ENCODE measurements at places on chromosomes 3 and 15.
A peak's percentile ranks its signal among the peaks of the same experiment; 100 is the strongest.

GRCh38 chr3:33848624-33849347 lies 50.4 kb downstream of the PDCD6IP start:
- DNase-seq: no peak

GRCh38 chr3:146161663-146162002 lies 649 bp upstream of the PLOD2 start:
- peak; percentile 53 for DNase-seq

DNA sequence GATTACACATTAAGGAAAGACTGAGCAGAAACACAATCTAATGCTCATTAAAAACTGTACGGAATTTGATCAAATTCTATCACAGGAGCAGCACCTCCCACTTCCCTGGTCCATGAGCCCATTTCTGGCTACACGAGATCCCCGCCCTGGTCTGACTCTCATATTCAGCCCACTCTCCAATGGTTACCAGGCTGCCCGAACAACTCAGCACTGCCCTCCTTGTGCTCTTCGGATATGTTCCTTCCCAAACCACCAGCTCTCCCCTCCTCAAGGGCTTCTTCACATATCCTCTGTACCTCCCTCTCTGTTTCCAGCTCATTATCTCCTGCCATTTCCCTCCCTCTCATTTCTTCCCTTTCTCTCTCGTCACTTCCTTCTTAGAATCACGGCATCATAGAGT lies 180.5 kb downstream of the RSL24D1 start:
- DNase-seq: no peak

DNA sequence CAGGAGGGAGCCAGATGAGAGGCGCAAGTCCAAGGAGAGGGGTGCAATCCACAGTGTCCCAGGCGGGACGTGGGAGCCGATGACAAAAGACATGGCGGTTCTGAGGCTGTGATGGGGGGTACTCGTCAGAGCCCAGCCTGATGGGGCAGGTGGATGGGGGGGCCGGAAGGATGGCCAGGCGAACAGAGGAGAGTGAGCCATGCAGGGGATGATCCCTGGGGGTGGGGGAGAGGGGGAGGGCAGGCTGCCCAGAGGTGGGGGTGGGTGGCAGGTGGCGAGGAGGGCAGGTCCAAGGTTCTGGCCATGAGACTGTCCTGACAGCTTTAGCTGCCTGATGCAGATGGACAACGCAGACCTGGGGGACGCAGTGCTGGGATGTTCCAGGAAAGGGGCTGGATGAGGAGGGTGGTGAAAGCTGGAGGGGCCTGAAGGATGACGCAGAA lies 8.9 kb upstream of the CSPG4 start:
- no peak for DNase-seq

DNA sequence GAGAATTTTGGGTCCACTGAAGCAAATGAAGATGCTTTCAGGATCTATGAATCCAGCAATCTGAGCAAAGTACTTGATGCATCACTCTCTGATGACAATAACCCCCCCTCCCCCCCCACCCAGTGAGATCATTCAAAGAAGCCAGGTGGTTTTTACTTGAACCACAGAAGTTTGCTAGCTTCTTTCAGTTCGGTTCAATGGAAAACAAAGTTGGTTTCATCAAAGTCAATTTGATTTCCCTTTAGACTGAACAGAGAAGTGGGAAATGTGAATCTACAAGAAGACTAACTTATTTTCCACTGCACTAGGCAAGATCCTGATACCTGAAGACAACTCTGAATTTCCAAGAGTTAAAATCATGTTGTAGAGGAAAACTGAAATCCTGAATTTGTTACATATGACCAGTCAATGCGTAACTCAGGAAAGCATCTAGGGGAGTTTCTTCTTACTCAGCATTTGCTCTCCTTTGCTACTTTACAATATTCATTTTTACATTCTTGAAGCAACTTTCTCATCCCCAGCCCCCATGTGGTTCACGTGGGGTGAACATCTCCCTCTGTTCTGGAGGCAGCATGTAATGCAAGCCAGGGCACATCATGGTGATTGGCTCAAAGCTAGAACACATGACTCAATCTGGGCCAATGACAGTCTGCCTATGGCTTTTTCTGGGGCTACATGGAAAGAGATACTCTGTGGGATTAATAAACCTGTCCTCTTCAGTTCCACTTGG lies 572.6 kb downstream of the FOXP1 start:
- no peak for DNase-seq

GRCh38 chr3:109364088-109364487 lies 26.7 kb upstream of the DPPA4 start:
- no peak for DNase-seq

GRCh38 chr3:67325231-67325630 lies 327.1 kb downstream of the KBTBD8 start:
- DNase-seq: no peak

DNA sequence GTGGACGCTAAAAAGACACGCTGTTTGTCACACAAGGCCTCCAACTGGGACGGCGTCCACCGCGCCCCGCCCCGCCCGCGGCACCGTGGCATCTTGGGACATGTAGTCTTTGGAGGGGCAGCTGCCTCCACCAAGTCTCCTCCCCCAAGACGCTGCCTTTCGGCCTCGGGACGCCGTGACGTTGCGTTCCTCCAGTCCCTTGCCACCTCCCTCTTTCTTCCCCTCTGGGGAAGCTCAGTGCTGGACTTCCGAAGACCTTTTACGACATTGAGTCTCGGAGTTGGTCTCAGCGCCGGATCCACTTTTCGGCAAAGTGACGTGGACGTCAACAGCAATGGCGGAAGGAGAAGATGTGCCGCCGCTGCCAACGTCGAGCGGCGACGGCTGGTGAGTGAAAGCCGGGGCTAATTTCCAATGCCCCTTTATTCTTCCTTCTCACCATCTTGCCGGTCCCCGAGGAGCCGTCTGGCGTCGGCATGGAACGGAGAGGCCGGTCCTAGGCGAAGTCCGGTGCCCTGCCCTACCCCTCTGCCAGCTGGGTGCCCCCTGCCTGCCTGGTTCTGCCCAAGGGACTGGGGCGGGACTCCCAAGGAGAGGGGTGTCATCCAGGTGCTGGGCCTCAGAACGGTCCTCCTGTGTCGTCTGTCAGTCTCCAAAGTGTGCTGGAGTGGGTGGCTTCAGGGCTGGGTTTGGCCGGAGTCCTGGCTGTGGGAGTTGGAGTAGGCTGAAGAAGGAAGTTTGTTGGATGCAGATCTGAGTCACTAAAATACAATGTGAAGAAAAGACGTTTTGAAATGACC lies at the start of gene TBC1D23:
Gene TBC1D23, plus strand, starts transcription at position 308 of the 800 bp plus-strand sequence. Its CDS starts 27 bp downstream, at position 335.
- peak; percentile 100 for DNase-seq

- DNase-seq: no peak
These were observed 12.1 kb upstream of the VPS39 start for GRCh38 chr15:42220216-42220615.

GRCh38 chr3:38117748-38118420 lies 19.0 kb downstream of the ACAA1 start:
- peak; percentile 63 for DNase-seq

GRCh38 chr3:149553781-149554451 lies 79.4 kb downstream of the TM4SF4 start:
- DNase-seq: peak; percentile 71

All from Ammon's horn (tissue), 1 donor.